AG04449 (cell line): ENCODE measurements at places on chromosomes 11 and 22.

- no peak for DNase-seq
Observed at GRCh38 chr11:103988595-103988969, 47.9 kb upstream of the DDI1 start.

DNA sequence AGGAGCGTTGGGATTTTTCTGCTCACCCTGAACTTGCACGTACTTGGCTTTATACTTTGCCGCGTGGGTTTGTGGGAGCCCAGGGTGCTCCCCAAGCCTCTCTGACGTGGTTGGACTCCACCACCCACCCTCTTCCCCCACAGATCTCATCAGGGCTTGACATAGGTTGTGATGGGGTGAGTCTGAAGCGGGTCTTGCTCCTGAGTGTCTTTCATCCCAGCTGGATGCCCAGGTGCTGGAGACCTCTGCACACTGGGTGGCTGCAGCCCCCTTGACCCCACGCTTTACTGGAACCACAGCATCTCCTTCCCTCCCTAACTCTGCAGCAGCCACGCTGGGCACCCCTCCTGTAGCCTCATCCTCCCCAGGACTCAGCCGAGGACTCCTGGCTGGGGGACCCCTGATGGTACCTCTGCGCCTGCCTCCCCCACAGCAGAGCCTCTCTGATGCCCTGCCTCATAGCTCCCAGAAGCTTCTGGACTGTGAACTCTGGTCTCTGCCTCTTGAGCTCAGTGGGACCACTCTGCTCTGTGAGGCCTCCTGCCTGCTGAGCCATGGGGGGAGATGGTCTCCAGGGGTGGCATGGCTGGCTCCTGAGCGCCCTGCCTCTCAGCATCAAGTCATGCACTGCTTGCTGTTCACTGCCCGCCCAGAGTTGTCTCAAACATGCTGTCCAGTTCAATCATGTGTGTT lies 45.2 kb downstream of the MYEOV start:
- DNase-seq = no peak

DNA sequence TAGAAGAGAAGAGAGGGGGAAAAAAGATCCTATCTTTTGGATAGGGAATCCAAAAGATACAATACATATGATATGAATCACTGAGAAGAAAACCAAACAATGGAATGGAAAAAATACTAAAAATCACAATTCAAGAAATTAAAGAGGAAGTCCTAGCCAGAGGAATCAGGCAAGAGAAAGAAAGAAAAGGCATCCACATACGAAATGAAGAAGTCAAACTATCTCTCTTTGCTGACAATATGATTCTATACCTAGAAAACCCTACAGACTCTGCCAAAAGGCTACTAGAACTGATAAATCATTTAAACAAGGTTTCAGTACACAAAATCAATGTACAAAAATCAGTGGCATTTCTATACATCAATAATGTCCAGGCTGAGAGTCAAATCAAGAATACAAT lies 91.4 kb downstream of the EFCAB6 start:
- DNase-seq = no peak

- no peak for DNase-seq
Observed at GRCh38 chr11:44600839-44601383, 35.4 kb downstream of the CD82 start.

GRCh38 chr11:88620568-88621130 lies 283.1 kb upstream of the CTSC start:
- DNase-seq = no peak

DNA sequence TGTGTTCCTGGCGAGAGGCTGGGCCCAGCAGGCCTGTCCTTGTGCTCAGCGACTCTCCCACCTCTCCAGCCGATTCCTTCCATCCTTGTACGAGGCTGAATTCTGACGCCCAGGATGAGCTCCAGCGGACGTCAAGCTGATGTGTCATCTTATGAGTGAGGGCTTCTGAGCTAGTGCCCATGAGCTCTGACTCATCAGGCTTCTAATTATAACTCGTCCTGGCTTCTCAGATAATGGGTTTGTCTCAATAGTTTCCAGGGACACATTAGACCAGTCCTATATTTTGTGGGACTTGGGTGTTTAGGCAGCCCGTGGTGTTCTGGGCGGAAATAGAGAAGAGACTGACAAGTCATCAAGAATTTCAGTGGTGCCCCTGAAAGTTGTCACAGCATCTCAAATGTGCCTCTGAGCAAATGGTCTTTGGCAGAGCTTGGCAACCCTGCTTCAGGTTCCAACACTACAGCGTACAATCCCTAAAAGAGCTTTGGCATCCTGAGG lies 108.2 kb upstream of the CD44 start:
- peak; percentile 91 for DNase-seq

- no peak for DNase-seq
Observed at GRCh38 chr11:65077451-65077850, 6.4 kb downstream of the CDCA5 start.

DNA sequence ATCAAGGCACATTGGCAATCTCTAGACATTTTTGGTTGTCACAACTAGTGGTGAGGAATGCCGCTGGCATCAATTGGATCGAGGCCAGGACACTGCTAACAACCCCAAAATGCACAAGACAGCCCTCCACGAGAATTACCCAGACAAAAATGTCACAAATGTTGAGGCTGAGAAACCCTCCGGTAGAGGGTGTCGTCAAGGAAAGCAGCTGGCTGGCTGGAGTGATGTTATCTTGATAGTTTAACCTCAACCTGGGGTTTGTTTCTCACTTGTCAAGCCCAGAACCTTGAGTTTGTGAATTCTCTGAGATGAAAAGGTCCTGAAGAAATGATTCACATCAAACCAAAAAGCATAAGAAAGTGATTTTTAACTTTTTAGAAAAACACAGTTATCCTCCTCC lies 21.1 kb upstream of the TMPRSS13 start:
- no peak for DNase-seq

- no peak for DNase-seq
Observed at GRCh38 chr11:33207408-33207985, 46.2 kb upstream of the CSTF3 start.

DNA sequence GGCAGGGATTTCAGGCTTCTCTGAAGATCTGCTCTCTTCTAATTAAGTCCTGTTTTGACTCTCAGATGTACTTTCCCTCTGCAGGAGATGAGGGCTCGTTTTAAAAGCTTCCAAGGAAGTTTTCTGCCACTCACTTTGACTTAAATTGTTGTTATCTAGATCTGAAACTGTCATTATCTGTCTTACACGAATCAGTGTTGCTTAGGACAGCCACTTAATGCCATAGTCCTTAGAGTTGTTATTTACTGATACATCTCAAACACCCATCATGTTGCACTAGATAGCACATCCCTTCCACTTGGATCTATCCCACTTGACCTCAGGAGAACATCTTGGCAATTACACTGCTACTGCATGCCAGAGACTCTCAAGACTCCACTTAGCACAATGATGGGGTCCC lies 86.9 kb upstream of the FAT3 start:
- DNase-seq = no peak

DNA sequence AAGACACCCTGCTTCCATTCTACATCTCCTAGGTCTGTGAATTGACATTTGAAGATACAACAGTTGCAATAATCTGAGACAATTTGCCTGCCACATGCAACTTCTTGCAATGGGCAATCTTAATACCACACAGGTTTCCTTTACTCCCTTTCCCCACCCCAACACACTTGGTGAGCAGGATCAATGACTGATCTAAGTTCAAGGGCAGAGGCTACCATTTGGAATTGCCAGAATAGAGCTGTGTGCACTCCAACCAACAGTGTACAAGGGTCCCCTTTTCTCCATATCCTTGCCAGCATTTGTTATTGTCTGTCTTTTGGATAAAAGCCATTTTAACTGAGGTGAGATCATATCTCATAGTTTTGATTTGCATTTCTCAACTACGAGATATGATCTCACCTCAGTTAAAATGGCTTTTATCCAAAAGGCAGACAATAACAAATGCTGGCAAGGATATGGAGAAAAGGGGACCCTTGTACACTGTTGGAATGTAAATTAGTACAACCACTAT lies 2.9 kb upstream of the NNMT start:
- DNase-seq = no peak

- no peak for DNase-seq
Observed at GRCh38 chr11:69617682-69618081, 23.3 kb upstream of the CCND1 start.

DNA sequence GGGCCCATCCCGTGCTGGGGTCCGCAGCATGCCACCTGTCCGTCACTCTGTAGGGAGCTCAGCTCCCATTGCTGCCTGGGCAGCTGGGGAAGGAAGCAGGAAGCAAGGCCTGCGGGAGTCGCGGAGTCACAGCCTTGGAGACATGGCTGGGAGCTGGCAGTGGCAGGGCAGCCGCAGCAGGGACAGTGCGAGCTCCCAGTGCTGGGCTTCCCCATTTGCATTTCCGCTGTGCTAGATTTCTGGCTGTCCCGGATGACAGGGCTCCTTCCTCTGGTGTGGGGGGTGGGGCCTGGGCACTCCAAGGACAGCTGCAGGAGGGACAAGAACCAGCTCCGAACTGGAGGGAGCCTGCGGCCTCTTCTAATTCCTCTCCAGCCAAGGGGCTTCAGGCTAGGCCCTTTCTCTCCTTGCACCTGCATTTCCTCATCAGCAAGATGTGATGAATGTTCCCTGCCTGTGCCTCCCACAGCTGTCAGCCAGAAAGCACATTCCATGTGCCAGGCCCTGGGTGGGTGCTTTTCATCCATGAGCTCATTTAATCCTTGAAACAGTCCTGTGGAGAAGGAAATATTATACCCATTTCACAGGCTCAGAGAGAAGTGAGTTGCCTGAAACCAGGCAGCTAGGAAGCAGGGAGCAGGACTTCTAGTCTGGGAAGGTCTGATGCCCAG lies 48.0 kb downstream of the MYO7A start:
- no peak for DNase-seq

DNA sequence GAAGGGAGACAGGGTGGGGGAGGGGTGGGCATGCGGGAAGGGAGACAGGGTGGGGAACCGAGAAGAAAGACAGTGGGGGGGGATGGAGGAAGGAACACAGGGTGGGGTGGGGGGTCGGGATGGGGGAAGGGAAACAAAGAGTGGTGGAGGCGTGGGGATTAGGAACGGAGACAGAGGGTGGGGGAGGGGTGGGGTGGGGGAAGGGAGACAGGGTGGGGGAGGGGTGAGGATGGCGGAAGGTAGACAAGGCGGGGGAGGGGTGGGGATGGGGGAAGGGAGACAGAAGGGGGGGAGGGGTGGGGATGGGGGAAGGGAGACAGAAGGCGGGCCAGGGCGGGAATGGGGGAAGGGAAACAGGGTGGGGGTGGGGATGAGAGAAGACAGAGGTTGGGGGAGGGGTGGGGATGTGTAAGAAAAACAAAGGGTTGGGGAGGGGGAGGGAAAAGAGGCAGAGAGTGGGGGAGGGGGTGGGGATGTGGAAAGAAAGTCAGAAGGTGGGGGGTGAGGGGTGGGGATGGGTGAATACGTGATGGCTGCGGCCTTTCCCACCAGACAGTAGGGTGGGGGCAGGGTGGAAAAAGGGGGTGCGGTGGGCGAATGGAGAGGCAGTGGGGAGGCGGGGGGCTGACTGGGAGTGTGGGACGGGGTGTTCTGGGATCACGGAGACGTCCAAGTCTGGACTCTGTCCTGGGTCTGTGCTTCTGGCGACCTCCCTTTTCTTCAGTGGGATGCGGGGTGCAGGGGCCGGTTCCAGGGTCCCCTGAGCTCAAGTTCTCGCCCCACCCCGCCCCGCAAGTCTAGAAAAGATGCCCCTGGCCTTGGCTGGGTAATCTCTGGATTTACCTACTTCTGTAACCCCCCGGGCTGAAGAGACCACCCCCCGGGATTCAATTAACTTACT lies 744 bp downstream of the PRAME start:
- DNase-seq = no peak

DNA sequence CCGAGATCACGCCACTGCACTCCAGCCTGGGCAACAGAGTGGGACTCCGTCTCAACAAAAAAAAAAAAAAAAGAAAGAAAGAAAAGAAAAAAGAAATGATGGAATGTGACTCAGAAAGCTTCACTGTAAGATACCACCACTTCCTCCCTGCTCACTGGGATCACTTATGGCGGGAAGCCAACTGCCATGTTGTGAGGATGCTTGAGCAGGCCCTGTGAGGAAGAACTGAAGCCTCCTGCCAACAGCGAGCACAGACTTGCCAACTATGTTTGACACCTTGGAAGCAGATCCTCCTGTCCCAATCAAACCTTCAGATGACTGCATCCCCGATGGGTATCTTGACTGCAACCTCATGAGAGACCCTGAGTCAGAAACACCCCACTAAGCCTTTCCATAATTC lies 8.3 kb downstream of the SEC14L6 start:
- DNase-seq = no peak

DNA sequence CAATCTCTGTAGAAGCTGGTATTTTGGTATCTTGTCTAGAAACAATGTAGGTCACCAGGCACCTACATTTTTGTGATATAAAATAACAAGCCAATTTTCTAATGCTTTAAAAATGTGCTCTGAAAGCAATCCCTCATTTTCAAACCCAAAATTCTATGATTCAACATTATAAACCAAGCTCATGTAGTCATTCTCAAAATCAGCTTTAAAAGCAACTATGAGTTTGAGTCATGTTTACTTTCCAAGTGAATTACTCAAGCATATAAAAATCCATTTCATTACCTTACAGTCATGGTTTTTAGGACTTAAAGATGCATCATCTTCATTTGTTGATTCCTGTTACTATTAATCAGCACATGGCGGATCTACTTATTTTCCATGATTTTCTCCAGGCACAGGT lies 216.4 kb downstream of the GRM5 start:
- DNase-seq = peak; percentile 1

DNA sequence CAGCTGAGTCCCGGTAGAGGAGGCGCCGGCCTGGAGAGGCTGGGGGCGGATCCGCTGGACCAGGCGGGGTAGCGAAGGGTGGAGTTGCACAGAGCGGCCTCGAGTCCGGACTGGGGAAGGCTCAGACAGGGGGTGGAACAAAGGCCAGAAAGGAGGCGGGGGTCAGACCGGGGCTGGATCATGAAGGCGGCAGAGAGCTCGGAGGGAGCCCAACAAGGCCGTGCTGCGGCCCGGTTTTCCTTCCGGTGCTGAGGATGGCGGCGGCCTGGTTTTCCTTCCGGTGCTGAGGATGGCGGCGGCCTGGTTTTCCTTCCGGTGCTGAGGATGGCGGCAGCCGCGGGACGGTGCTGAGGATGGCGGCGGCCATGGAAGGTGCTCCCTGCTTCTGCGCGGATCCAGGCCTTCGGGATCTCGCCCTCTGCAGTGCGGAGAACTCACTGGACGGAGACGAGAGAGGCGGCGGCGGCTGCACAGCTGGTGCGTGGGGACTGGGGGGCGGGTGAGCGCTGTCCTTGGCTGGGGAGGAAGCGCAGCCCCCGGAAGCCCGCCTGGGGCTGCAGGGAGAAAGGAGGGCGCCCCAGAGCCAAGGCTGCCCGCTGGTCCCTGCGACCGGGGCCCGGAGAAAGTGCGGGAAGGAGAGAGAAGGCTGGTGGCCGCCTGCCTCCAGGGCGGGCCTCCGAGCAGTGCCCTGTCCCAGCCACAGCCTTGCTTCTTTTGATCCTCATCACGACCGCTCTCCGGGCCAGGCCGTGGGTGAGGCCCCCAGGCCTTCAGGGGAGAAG lies 350.4 kb upstream of the B3GAT1 start:
- no peak for DNase-seq

GRCh38 chr11:122769126-122769780 lies 69.0 kb upstream of the CRTAM start:
- DNase-seq = no peak

GRCh38 chr11:70301721-70302418 lies 31.4 kb downstream of the PPFIA1 start:
- no peak for DNase-seq

GRCh38 chr11:25537393-25537792 lies 794.5 kb upstream of the ANO3 start:
- no peak for DNase-seq

- DNase-seq = no peak
Observed at GRCh38 chr11:103183981-103184611, 74.9 kb downstream of the DYNC2H1 start.
